ENCODE measurements at places on chromosomes 16 and 17. TPM values are rescaled to one million over a fixed set of nuclear protein-coding genes. Genes with fewer than 3 reads are reported as not detected.
A peak's percentile ranks its signal among the peaks of the same experiment; 100 is the strongest.

- H3K4me3 ChIP-seq = no peak overlapping the region
- peaks cover 6% of the 10 kb centered on the region for H3K4me1 ChIP-seq
- H3K27ac ChIP-seq = peak overlapping the region; percentile 24
- peak; percentile 90 for DNase-seq
These were observed 3.9 kb downstream of the SPATA20 start for GRCh38 chr17:50550661-50551432.

- H3K4me3 ChIP-seq = no peak overlapping the region
- no peaks in the 10 kb centered on the region for H3K27me3 ChIP-seq
- no peak for DNase-seq
- H3K36me3 ChIP-seq = no peaks in the 10 kb centered on the region
- H3K4me1 ChIP-seq = no peaks in the 10 kb centered on the region
These were observed 467.8 kb downstream of the SLC39A11 start for GRCh38 chr17:72624652-72625051.

DNA sequence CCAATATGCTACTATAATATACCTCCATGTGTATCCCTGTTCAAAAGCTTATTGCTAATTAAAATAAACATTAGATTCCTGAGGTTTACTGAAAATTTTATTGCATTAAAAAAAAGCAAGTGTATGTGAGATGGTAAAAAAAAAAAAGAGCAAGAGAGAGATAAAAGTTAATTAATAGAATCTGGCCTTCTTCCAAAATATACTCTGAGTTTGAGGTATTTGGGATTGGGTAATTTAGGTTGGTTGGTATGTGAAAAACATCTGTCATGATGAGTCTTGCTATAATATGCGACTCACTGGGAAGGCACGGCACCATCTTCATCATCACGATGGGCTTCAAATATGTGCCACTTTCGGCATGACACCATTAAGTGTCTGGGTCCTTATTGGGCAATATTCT is 711.1 kb upstream of the SOX9 start:
- no peak overlapping the region for H3K27ac ChIP-seq
- H3K36me3 ChIP-seq = no peaks in the 10 kb centered on the region
- DNase-seq = no peak

DNA sequence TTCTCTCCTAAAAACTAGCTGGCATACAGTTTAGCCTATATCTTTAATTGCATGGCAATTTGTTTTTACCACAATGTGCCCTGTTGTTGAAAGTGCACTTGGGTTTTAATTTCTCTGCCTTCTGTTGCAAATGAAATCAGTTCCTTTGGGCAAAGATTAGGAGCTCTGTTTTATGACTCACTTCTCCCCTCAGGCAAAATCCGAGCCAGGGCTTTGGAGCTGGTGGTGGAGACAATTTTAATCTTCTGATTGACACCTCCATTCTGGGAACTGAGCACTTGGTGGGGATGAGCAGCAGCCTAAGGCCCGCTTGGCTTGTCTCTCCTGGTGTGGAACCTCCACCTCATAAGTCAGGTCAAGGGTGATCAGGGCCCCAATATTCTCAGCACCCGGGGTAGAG is 13.3 kb upstream of the MYH8 start:
- no peak overlapping the region for H3K27ac ChIP-seq
- H3K4me1 ChIP-seq = no peaks in the 10 kb centered on the region
- no peaks in the 10 kb centered on the region for H3K27me3 ChIP-seq
- DNase-seq = no peak
- no peaks in the 10 kb centered on the region for H3K36me3 ChIP-seq

GRCh38 chr16:23207485-23207884 is 24.9 kb downstream of the SCNN1G start:
- H3K27ac ChIP-seq = no peak overlapping the region
- H3K4me3 ChIP-seq = no peak overlapping the region
- no peaks in the 10 kb centered on the region for H3K27me3 ChIP-seq
- no peak for DNase-seq
- H3K4me1 ChIP-seq = no peaks in the 10 kb centered on the region

DNA sequence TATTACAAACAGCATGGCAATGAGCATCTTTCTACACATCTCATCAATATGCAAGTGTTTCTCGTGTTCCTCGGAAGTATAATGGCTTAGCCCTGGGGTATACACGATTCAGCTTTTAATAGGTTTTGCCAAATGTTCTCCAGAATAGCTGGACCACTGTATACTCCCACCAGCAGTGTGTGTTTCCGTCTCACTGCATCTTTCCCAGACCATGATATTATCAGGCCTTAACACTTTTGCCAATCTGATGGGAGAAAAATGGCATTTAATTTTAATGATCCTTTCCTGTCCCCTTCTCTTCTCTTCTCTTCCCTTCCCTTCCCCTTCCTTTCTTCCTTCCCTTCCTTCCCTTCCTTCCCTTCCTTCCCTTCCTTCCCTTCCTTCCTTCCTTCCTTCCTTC is 30.8 kb downstream of the PRKCB start:
- no peaks in the 10 kb centered on the region for H3K27me3 ChIP-seq
- DNase-seq = no peak
- no peaks in the 10 kb centered on the region for H3K36me3 ChIP-seq
- no peaks in the 10 kb centered on the region for H3K4me1 ChIP-seq
- no peak overlapping the region for H3K4me3 ChIP-seq
- H3K27ac ChIP-seq = no peak overlapping the region

- H3K27me3 ChIP-seq = no peaks in the 10 kb centered on the region
- no peak for DNase-seq
- no peaks in the 10 kb centered on the region for H3K36me3 ChIP-seq
These were observed 110.7 kb downstream of the WWOX start for GRCh38 chr16:78209951-78210661.

GRCh38 chr17:78185981-78186691 is 716 bp downstream of the TK1 start:
- peaks cover 7% of the 10 kb centered on the region for H3K4me1 ChIP-seq
- no peak overlapping the region for H3K4me3 ChIP-seq
- H3K27me3 ChIP-seq = no peaks in the 10 kb centered on the region
- DNase-seq = no peak
- no peak overlapping the region for H3K27ac ChIP-seq

DNA sequence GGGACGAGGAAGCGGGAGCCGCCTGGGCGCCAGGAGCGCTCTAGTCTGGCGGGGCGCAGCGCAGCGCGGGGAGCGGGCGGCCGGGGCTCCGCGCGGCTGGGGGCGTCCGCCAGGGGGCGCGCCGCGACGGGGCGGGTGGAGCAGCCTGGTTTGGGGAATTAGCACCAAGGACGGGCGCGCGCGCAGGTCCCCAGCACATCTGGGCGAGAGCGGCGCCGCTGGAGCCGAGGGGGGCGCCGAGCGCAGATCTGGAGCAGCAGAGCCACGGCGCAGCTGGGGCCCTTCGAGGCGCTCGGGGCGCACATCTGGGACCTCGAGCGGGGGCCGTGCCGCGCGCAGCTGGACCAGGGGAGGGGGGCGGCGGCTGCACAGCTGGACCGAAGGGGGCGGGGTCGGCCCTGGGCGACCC is at the start of gene NXPH3:
NXPH3 (plus strand) TSS at position 193 of the 409 bp plus-strand sequence. CDS start 349 bp downstream, outside the sequence.
- no peaks in the 10 kb centered on the region for H3K36me3 ChIP-seq
- peak; percentile 84 for DNase-seq

DNA sequence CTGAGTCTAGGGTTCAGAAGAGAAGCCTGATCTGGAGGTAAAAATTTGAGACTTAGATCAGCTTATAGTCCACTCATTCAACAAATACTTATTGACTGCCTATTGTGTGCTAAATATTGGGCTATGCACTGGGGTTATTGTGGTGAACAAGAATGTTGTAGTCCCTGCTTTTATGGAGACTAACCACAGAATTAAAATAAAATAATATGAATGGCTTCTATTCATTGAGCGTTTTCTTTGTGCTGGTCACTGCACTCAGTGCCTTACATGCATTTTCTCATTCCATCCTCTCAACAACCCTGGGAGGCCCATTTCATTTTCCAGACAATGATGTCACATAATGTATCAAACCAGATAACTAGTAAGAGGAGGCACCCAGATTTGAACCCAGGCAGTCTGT is 4.8 kb downstream of the NEK8 start:
- no peaks in the 10 kb centered on the region for H3K4me1 ChIP-seq
- no peaks in the 10 kb centered on the region for H3K27me3 ChIP-seq
- no peak overlapping the region for H3K4me3 ChIP-seq
- DNase-seq = no peak
- H3K27ac ChIP-seq = no peak overlapping the region

DNA sequence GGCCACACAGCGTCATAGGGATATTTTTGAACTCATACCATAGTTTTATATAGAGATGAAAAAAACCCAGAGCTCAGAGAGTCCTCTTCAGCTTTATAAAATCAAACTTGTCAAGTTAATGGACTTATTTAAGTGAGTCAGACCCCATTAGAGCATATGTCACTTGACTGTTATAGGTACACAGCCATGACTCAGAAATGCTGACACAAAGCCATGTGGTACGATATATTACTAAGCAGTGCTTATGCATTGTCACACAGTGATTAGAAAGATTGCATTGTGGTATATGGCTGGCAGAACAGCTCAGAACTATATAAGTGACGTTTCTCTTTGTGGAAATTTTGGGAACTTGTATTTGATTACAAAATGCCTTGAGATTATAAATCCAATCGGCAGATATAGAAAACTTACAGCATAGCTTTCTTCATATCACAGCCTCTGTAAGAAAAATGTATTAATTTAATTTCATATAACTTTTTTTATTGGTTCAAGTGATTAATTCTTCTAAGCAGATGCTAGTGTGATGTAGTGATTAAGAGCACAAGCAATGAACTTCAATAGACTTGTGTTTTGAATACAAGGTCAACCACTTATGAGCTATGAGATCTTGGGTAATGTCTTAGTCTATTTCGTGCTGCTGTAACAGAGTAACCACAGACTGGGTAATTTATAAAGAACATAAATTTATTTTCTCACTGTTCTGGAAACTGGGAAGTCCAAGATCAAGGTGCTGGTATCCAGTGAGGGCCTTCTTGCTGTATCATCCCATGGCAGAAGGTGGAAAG is 25.8 kb upstream of the GINS3 start:
- no peaks in the 10 kb centered on the region for H3K4me1 ChIP-seq
- DNase-seq = no peak
- H3K27ac ChIP-seq = no peak overlapping the region
- no peak overlapping the region for H3K4me3 ChIP-seq
- H3K27me3 ChIP-seq = no peaks in the 10 kb centered on the region

DNA sequence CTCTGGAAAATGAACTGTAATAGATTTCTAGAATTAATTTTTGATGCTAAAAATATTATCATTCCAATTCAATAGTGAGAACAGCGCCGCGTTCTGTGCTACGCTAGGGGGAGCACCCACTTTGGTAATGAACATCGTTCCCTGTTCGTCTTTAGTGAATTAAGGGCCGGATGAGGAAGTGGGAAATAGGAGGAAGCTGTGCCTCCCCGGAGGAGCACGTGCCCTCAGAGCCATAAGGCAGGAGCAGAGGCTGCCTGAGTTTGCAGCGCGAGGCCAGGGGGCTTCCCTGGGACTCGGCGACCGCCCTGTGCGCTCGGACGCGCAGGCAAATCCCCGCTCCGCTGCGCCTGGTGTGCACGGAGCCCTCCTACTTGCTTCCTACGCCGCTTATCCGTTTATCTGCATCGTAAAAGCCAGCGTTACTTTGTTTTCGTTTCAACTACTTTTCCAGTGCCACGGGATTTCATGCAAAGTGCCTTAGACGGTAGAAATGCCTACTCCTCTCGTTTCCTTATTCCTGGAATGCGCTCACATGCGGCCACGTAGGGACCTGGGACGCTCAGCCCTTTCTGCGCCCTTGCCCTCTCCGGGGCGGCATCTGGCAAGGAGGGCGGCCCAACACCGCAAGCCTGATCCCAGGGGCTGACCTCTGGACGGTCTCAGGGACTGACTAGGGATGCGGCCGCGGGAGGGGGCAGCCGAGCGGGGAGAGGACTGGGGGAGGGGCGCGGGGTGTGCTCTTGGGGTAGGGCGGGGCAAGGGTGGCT is 76.4 kb downstream of the KCNJ12 start:
- no peaks in the 10 kb centered on the region for H3K27me3 ChIP-seq
- H3K36me3 ChIP-seq = no peaks in the 10 kb centered on the region
- peak; percentile 61 for DNase-seq
- no peak overlapping the region for H3K27ac ChIP-seq

DNA sequence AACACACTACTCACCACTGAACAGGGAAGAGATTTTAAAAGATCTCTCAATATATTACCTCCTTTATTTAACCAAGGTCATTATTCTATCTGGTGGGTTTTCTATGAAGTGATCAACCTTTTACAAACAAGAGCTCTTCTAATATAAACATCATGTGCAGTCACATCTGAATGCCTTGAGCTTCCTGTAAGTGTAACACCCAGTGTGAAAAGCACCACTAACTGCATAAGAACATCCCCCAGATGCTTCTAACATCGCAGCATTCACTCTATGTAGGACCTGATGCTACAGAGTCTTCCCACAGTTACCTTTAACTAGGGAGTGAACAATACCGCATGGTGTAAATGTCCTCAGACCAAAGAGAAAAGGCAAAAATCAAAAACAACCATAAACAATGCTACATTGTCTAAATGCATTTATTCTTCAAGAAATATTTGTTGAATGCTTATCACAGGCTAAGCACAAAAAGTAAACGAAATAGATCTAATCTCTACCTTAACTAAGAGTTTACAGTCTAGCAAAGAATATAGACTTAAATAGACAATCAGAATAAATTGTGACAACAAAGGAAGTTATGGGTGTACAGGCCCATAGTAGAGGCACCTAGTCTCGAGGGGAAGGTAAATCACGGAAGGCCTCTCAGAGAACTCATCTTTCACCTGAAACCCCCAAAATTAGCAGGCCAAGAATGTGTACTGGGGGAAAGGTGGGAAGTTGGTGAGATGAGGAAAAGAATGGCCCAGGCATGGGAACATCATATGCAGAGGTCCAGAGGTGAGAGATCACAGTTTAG is 16.2 kb downstream of the SKAP1 start:
- DNase-seq = no peak
- no peaks in the 10 kb centered on the region for H3K27me3 ChIP-seq
- no peak overlapping the region for H3K4me3 ChIP-seq
- H3K27ac ChIP-seq = no peak overlapping the region

CTRB1 gene
- 3.1 TPM for total RNA-seq

EPN3 gene
- total RNA-seq = 26.2 TPM

DNA sequence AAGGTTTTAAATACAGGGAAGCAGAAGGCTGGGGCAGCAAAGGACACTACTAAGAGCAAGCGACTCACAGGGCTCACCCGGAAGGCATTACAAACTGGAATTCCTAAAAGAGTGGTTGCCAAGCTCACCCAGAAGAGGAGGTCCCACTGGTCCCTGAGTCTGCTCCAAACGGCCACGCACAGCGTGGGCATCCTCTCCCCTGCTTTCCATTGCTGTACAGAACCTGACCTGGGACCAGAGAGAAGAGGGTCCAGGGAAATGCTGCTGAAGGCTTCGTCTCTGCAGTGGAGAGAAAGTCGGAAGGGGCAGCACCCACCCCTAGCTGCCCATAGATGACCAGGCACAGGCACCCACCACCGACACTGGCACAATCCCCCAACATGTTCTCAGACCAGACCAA is 67.2 kb downstream of the ADCY9 start:
- H3K27me3 ChIP-seq = no peaks in the 10 kb centered on the region
- H3K4me3 ChIP-seq = no peak overlapping the region

IGF2BP1 gene
- total RNA-seq = 1.0 TPM

All from ovary (tissue), 10 donors.